CD4-positive, CD25-positive, alpha-beta regulatory T cell (primary cell): ENCODE measurements at places on chromosomes 12 and 14. TPM values are rescaled to one million over a fixed set of nuclear protein-coding genes. Genes with fewer than 3 reads are reported as not detected.
A peak's percentile ranks its signal among the peaks of the same experiment; 100 is the strongest.

The ARHGDIB gene
- 3,646 TPM for polyA plus RNA-seq

The LRTM2 gene
- polyA plus RNA-seq: not detected

The RAD9B gene
- 1.2 TPM for polyA plus RNA-seq

The KRT83 gene
- not detected for polyA plus RNA-seq

The ADCY4 gene
- not detected for polyA plus RNA-seq

DNA sequence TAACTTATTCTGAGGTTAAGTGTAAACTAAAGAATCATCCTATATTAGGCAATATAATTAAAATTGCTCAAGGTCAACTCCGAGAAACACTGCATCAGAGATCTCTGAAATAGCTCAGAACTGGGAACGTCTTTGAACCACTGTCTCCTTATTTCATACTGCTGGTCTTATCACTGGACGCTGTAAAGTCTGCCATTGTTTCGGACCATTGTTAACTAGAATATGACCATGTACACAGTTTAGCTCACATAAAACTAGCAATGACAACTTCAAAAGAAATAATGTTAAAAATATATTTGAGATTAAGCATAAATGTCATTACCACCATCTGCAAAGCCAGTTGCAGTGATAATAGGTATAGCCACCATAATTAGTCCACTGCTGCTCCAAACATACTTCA, 2.9 kb downstream of the ABCD2 start:
- no peaks in the 10 kb centered on the region for H3K27me3 ChIP-seq
- no peak overlapping the region for H3K27ac ChIP-seq
- H3K4me3 ChIP-seq: peak overlapping the region; percentile 99
- no peak for DNase-seq

- H3K27ac ChIP-seq: no peak overlapping the region
- H3K27me3 ChIP-seq: no peaks in the 10 kb centered on the region
- H3K36me3 ChIP-seq: no peaks in the 10 kb centered on the region
- H3K4me3 ChIP-seq: no peak overlapping the region
- H3K4me1 ChIP-seq: peaks cover 6% of the 10 kb centered on the region
These were observed 31.4 kb downstream of the CFAP54 start for GRCh38 chr12:96520767-96521166.

DNA sequence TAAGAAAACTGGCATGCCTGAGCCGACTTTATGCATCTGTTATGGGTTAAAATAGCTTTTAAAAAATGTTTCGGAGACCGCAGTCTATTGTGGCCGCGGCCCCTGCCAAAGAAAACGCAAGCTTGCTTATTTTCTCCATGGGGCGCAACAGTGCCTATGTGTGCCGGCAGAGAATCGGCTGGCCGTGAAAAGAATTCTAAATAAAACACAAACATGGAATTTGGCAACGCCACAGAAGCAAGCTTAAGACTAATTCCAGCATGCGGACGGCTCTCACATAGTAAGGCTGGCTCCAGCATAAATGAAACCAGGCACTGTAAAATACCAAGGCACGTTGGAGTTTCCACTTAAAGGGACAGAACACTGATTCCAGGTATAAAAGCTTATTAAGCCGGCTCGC, 56.7 kb downstream of the BCL11B start:
- no peaks in the 10 kb centered on the region for H3K27me3 ChIP-seq
- peaks cover 30% of the 10 kb centered on the region for H3K36me3 ChIP-seq
- H3K27ac ChIP-seq: peak overlapping the region; percentile 75
- H3K4me3 ChIP-seq: peak overlapping the region; percentile 77
- H3K4me1 ChIP-seq: peaks cover 97% of the 10 kb centered on the region

DNA sequence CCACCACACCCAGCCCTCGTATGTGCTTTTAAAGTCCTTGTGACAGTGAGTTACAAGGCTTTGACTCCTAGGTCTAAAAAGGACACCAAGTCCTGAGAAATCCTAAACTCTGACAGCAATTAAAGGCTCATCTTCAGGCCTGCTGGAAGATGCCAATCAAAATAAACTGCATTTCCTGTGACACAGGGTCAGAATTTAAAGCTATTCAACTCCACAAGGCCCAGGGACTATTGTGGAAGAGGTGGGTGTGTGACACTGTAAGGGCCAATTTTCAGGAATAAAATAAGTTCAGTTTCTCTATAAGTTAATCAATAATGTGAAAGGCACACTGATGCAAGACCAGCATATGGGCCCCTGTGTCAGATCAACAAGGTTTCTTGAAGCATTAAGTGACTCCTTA, 69.5 kb upstream of the HECTD1 start:
- no peak overlapping the region for H3K4me3 ChIP-seq
- no peak overlapping the region for H3K27ac ChIP-seq
- H3K4me1 ChIP-seq: no peaks in the 10 kb centered on the region
- H3K27me3 ChIP-seq: no peaks in the 10 kb centered on the region
- DNase-seq: no peak

DNA sequence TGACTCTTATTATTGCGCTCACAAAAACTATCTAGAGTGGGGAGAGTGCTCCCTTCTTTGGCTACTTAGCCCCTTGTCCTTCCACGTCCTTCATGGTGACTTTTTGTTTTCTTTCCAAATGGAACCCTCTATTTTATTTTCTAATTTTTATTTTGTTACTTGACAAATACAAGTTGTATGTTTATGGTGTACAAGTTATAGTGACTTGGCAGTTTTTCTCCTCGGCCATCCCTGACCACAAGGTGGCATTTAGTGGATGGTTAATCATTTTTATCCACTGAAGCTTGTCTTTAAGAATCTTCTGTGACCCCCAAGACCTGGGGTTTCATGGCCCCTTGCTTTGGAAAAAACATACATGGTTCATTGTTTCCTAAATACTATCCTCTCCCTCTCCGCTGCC, 70.1 kb downstream of the NKX2-1 start:
- no peaks in the 10 kb centered on the region for H3K27me3 ChIP-seq
- no peak overlapping the region for H3K27ac ChIP-seq
- no peaks in the 10 kb centered on the region for H3K36me3 ChIP-seq
- H3K4me3 ChIP-seq: no peak overlapping the region

GRCh38 chr12:100799770-100800169, 5.2 kb downstream of the ANO4 start:
- H3K4me3 ChIP-seq: no peak overlapping the region
- DNase-seq: no peak
- H3K27me3 ChIP-seq: peaks cover 2% of the 10 kb centered on the region
- no peak overlapping the region for H3K27ac ChIP-seq
- no peaks in the 10 kb centered on the region for H3K36me3 ChIP-seq
- no peaks in the 10 kb centered on the region for H3K4me1 ChIP-seq

DNA sequence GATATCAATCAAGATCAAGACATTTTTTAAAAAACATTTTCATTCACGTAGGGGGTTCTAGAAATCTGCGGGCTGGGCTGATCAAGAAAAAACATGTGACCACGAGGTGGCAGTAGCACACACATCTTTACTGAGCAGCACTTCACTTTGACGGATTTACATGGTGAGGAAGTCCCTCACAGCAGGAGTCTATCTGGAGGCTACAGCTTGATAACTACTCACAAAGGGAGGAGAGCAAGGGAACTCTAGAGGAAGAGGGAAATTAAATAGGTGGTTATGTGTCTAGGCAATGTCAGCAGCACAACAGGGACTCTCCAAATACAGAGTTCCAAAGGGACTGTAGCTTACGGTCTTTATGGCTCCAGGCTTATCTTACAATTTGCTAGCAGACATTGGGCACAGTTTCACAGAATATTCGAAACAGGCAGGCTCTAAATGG, 248.1 kb downstream of the DPY19L2 start:
- no peak overlapping the region for H3K27ac ChIP-seq
- no peaks in the 10 kb centered on the region for H3K27me3 ChIP-seq
- no peaks in the 10 kb centered on the region for H3K36me3 ChIP-seq
- DNase-seq: no peak
- no peaks in the 10 kb centered on the region for H3K4me1 ChIP-seq

DNA sequence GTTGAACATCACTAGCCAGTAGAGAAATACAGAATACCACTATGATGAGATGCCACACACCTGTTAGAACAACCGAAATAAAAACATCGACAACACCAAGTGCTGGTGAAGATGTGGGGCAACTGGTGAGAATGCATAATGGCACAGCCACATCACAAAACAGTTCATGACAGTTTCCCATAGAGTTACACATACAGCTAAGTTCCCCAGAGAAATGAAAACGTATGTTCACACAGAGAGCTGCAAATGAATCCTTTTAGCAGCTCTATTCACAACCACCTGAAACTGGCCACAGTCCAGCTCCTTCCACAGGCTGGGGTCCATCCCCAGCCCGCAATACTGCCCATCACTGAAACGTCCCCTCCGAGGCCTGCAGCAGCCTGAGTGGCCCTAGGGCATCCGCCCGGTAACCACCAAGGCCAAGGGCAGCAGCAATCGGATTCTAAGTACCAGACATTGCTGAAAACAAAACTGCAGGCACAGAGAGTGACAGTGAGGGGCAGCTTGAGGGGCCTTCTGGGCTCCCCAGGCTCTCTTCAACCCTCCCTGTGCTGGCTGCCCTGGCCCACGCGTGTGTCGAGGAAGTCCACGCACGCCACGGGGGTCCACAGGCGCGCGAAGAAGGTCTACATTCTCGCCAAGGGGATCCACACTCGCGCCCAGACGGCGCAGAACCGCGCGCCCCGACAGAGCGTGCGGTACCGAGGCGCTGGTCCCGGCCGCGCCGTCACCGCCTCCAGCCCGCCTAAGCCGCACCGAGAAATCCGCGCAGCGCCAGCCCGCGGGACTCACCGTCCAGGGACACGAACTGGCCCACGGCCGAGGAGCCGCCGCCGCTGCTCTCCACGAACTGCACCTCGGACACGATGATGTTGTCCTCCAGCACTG, 903 bp downstream of the BRF1 start:
- H3K4me1 ChIP-seq: peaks cover 24% of the 10 kb centered on the region
- H3K36me3 ChIP-seq: no peaks in the 10 kb centered on the region
- H3K4me3 ChIP-seq: peak overlapping the region; percentile 63

- H3K4me3 ChIP-seq: no peak overlapping the region
- no peaks in the 10 kb centered on the region for H3K4me1 ChIP-seq
- DNase-seq: no peak
These were observed 11.9 kb downstream of the TGFB3 start for GRCh38 chr14:75969891-75970290.

DNA sequence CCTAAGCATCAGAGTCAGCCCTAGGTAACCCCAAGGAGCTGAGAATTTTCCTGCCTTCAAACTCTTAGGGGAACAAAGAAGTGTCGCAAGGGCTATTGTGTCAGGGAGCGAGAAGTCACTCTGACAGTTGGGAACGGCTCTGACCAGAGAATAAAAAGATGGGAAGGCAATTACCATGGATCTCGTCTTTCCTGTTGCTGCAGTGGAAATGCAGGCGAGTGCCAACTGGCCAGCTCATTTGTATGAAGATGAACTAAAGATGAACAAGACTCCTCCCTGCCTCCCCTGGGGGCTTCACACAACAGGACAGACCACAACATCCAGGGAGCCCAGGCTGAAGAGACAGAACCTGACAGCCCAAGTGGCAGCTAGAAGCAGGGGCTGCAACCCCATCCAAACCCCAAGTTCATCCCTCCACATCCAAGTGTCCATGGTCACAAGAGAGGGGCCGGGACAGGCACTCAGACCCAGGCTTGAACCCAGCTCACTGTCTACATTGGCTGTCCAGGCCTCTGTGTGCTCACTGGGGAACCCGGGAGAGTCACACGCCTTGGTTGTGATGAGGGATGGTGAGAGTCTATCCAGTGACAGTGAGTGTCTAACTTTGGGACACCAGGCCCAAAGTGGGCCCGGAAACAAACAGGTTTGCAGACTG, 322.4 kb downstream of the BCL11B start:
- H3K4me3 ChIP-seq: no peak overlapping the region
- no peak overlapping the region for H3K27ac ChIP-seq
- H3K4me1 ChIP-seq: no peaks in the 10 kb centered on the region
- no peak for DNase-seq
- no peaks in the 10 kb centered on the region for H3K36me3 ChIP-seq
- H3K27me3 ChIP-seq: no peaks in the 10 kb centered on the region

DNA sequence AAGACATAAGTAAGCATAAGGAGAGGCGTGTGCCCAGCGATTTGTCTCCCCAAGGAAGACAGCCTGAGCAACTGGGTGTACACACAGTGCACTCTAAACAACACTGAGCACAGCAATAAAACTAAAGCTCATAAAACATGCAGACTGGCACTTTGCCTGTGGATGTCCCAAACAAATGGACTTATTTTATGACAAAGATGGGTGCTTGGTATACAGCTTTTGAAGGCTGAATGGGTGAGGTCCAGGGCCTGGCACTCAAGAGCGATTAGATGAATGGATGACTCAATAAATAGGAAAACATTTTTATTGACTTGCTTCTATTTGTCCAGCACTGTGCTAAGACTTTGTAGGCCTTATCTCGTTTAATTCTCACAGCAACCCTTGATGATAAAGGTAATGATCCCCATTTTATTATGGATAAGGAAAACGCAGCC, 28.5 kb downstream of the LGMN start:
- no peak for DNase-seq
- peaks cover 6% of the 10 kb centered on the region for H3K4me1 ChIP-seq
- no peak overlapping the region for H3K4me3 ChIP-seq

DNA sequence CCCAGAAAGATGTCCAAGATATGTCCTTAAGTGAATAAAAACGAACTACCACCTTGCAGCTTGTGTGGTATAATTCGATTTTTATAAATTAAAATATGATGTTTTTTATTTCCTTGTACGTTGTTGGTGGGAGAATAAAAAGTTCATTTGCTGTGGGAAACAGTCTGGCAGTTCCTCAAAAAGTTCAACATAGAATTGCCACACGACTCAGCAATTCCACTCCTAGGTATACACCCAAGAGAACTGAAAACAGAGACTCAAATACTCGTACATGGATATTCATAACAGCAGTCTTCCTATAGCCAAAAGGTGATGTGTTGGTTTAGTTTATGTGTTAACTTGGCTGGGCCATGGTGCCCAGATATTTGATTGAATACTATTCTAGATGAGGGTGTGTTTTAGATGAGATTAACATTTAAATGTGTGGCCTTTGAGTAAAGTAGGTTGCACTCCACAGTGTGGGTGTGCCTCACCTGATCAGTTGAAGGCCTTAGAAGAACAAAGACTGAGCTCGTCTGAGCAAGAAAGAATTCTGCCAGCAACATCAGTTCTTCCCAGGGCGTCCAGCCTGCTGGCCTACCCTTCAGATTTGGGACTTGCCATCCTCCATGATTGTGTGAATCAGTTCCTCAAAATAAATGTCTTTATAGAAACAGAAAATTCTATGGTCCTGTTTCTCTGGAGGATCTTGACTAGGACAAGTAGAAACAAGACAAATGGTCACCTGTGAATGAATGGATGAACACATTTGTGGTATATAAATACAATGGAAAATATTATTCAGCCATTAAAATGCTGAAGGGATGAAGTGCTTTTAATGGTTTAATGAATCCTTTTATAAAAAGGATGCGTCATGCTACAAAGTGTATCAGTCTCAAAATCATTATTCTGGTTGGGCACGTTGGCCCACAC, 5.1 kb upstream of the DENR start:
- peaks cover 6% of the 10 kb centered on the region for H3K4me1 ChIP-seq
- H3K27ac ChIP-seq: no peak overlapping the region
- H3K27me3 ChIP-seq: no peaks in the 10 kb centered on the region
- no peaks in the 10 kb centered on the region for H3K36me3 ChIP-seq
- H3K4me3 ChIP-seq: no peak overlapping the region

DNA sequence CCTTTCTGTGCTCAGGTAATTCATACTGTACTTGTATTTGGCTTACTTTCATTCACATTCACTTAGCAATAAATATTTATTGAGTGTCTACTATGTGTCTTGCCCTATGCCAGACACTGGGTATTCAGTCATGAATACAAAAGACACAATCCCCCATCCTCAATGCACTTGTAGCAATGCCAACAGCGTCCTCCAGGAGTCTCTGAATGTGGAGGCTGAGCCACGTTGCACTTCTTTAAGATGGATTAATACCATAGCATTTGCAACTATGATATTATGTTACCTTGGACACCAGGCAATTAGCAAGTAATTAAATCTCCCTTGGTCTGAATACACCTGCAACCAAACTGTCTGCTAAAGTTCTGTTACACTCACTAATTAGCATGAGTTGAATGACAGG, 58.8 kb downstream of the OTX2 start:
- no peak overlapping the region for H3K27ac ChIP-seq
- H3K4me3 ChIP-seq: no peak overlapping the region
- H3K36me3 ChIP-seq: no peaks in the 10 kb centered on the region
- no peaks in the 10 kb centered on the region for H3K4me1 ChIP-seq
